ENCODE measurements at places on chromosomes 12 and 14.

DNA sequence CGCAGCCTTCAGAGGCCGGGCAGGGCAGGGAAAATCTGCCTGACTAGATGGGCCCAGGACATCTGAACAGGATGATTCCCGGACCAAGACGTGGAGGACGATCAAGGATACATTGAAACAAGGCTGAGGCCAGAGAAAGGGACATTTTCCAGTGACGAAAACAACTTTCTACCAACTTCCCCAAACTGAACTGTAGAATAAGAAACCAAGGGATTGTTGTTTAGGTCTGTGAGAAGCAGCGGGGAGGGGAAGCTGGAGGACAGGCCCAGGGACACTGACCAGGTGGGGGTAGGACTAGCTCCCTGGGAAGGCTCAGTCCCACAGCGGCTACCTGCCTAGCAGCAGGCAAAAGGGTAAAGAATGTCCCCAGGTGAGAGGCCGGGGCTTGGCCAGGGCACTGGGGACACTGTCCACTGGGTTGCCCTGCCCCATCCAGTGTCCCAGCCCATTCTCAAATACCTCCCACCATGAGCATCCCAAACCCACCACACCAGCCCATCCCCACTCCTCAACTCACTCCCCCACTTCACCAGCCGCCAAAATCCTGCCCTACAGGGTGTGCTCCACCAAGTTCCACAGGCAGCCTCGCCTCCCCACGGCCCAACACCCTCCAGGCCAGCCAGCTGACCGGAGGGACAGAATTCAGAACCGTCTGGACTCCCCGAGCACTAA, 995 bp downstream of the TNFRSF1A start:
- no peak for DNase-seq

DNA sequence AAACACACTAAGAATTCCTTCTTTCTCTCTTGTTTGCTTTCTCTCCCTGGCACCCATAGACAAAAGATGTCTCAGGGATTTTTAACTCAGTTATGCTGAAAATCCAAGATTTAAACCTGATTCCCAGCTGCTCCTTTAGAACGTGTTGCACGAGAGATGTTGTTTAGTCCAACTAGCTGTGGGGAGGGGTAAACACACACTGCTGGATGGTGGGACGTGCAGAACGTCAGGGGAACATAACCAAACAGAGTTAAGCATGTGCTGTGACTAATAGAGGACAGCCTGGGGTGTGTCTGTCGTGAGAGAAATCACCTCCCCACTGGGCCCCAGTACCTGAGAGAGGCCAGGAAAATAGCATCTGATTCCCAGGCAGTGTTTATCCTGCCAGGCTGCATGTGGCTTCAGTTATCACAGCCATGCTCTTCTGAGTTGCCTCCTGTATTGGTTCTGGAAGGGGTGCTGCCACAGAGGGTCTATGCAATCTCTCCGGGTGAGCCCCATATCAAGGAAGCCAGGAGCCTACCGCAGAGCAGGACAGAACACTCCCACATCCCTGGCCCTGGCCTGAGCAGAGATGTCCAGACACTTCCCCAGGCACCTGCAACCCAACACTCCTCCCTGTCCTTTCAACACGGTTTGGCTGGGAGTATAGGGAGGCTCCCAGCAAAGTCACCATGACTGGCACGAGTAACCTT, 112.7 kb upstream of the EGLN3 start:
- no peak for DNase-seq

DNA sequence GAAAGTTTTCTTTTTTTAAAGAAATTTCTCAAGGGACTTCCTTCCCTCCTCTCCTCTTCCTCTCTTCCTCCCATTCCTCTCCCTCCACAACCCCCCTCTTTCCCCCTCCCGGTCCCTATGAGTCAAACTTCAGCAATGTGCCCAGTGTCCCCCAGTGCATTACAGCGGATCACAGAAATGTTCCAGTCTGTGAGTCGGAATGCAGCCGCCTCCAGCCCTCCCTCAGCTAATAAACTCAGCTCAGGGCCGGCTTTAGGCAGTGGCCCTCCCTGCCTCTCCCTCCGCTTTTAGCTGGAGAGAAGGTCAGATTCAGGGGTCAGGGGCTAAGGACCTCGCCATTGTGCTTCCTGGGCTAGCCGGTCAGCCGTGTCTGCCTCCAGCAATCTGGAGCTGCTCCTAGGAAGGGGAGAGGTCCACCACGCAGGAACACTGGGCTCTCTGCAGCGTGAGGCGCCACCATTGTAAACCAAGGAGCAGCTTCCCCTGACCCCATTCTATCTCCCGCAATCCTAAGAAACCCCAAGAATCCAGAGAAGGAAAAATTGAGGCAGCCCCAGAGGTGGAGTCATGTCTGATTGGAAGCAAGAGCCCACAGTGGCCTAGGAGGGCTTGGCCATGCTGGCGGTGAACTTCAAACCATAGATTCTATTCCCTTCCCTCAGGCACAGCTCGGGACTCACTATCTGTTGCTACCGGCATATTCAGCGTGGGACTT, 1.1 kb upstream of the HDAC7 start:
- DNase-seq: peak; percentile 96

DNA sequence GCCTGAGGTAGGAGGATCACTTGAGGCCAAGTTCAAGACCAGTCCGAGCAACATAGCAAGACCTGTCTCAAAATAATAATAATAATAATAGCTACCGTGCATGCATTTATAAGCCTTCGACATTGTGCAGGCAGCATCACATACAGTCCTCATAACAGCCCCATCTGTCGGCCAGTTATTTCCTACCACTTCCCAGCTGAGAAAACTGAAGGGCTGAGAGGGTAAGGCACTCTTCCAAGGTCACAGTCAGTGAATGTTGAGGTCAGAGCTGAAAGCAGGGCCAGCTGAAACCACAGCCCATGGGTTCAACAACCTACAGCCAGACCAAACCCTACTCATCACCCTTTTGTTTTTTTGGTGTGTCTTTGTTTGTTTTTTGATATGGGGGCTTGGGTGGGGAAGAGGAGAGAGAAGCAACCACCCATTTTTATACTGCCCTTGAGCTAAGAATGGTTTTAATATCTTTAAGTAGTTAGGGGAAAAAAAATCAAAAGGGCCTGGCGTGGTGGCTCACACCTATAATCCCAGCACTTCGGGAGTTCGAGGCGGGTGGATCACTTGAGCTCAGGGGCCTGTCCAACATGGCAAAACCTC, 16.8 kb upstream of the ITPK1 start:
- peak; percentile 6 for DNase-seq

DNA sequence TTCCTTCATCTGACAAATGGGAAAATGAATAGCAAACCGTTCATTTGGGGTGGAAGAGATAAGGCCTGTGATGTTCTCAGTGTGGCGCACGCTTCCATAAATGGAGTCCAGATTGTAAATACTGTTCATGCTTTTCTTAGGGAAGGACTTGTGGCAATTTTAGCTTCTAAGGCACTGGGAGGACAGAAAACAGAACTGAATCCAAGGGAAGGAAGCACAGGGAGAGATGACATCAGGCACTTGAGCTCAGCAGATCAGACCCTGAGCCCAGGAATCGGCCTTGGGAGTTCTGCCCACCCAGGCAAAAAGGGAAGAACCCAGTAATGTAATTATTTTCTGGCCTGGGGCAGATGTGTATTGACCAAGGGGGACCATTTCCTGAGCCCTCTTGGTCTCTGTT, 7.2 kb upstream of the SH2B3 start:
- DNase-seq: no peak

DNA sequence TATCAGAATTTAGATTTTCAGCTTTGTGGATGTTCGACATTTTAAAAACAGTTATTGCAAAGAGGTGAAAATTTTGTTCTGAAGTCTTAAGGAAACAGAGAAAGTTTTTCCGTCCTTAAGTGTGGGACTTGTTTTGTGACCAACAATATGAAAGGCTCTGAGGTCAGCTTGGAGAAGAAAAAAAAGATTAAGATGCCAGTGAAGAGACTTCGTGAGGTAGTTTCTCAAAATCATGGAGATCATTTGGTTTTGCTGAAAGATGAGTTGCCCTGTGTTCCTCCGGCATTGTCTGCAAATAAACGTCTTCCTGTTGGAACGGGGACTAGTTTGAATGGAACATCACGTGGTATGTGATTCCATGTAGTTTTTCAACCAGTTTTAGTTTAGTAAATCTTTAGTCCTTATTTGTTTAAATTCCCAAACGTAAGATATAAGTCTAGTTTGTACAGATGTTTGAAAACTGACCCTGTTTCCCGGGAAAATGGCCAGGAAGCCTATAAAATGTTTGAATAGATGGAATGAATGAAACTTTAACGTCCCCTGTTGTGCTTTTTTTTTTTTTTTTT, 682 bp downstream of the KIAA0586 start:
- DNase-seq: peak; percentile 56

DNA sequence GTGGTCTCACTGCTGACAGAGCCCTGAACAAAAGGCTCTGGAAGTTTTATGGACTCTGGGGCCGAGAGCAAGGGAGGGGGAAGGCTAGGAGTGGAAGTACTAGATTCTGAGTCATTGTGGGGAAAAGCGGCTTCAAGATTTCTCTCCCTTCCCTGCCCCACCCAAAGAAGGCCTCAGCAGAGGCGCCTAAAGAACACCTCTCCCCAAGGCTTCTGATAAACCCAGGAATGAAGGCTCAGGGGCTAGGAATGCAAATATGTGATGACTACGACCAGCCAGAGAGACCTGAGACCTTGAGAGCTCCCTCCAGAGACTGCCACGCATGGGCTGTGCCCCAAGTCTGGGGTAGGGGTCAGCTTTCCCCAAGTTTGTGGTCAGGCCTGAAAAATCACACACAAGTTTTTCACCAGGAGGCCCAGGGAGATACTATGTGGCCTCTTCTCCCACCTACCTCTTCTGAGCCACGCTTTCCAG, 130.7 kb upstream of the HIF1A start:
- DNase-seq: peak; percentile 95

Measured in SJSA1 (cell line).